Endothelial cell (in vitro differentiated cells): ENCODE measurements at places on chromosomes 12 and 14.

DNA sequence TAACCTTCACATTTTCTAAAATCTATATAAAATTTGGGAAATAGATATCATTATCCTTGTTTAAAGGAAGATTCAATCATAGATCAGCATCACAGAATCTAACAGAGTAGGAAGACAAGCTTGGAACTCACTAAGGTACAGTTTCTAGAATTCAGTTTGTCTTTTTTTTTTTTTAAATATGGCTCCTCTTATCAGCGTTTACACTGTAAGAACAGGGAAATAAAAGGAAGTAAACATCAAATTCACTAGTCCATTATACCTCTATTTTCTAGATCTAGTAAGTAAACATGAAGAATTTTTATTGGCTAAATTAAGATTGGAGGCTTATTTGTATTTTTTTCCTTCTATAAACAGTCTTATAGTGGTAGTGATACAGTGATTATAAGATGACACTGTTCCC is 144.9 kb downstream of the LRIG3 start:
- DNase-seq, result no peak

DNA sequence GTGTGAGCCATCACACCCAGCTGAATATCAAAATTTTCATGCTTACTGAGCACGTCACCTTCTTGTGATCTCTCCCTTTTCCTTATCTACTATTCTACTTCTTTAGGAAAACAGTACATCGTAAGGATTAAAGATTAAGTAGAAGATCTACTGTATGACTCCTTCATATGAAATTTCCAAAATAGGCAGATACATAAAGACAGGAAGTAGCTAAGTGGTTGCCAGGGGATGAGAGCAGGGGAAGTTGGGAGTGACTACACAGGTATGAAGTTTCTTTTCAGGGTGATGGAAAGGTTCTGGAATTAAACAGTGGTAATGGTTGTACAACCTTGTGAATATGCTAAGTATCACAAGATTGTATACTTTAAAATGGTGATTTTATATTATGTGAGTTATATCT is 36.5 kb upstream of the CERS5 start:
- DNase-seq, result no peak

DNA sequence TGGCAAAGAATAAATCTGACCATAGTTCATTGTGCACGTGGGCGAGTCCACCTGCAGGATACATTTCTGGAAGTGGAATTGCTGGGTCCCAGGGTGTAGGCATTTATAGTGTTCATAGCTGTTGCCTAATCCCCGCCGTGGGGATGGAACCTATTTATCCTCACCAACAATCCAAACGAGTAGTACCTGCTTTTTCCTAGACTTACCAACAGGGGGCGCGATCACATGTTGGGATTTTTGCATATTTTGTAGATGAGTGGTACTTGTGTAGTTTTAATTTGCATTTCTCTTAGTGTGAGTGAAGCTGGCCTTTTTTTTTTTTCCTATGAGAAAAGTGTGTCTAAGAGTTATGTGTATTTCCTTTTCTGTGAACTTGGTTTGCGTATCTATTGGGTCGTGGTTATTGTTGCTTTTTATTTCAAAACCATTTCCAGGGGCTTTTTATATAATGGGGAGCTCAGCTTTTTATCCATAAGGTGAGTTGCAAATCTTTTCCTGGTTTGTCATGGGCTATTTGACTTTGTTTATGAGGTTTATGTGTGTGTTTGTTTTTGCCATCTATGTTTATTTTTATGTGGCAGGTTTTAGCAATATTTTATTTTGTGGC is 67.2 kb downstream of the CCDC92 start:
- peak; percentile 57 for DNase-seq

GRCh38 chr14:92794547-92794941 is 439 bp downstream of the GOLGA5 start:
- DNase-seq, result peak; percentile 16

GRCh38 chr14:36408388-36408787 is 88.0 kb upstream of the MBIP start:
- DNase-seq, result no peak

DNA sequence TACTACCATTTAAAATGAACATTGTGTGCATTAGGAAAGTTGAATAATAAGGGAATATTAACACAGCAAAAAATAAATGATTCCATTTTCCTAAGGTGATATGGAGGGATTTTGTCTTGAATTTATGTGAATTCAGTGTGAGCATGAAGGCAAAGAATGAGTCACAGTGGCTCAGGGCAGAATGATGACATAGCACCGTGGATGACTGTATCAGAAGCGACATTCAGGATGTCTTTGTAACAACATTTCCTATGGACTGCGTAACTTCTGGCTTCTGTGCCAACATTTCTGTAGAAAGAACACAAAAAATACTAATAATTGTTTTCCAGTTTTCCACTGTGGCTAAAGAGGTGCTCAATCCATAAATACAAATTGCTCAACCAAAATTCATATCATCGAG is 54.6 kb downstream of the TTC8 start:
- no peak for DNase-seq

- DNase-seq, result no peak
These were observed 130.3 kb upstream of the RBM19 start for GRCh38 chr12:114096461-114096860.

- DNase-seq, result no peak
These were observed 49.9 kb downstream of the AEBP2 start for GRCh38 chr12:19489168-19489567.

- no peak for DNase-seq
These were observed 43.6 kb downstream of the SYNE3 start for GRCh38 chr14:95472819-95473251.

GRCh38 chr14:105333613-105334364 is 19.2 kb downstream of the PACS2 start:
- DNase-seq, result no peak

GRCh38 chr14:68574906-68575305 is 218.0 kb downstream of the ZFP36L1 start:
- no peak for DNase-seq

- peak; percentile 79 for DNase-seq
These were observed 519 bp downstream of the MORN3 start for GRCh38 chr12:121668750-121669520.

GRCh38 chr12:115481141-115481540 is 796.4 kb downstream of the MED13L start:
- DNase-seq, result no peak

DNA sequence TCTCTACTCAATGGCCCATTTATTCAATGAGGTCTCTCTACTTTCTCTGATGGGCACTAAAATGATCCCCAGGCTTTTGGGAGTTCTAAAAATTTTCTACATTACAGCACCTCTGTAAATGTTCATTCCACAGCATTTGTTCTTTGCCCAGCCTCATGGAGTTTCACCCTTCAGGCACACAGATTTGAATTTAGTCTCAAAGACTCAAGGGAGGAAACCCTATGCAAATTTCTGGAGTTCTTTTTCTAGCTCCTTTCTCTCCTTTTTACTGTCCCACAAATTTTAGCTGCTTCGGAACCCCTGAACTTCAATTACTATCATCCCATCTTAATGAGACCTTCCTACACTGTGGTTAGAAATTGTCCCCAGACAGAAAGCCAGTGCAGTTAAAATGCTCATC is 17.5 kb upstream of the RAB21 start:
- no peak for DNase-seq

DNA sequence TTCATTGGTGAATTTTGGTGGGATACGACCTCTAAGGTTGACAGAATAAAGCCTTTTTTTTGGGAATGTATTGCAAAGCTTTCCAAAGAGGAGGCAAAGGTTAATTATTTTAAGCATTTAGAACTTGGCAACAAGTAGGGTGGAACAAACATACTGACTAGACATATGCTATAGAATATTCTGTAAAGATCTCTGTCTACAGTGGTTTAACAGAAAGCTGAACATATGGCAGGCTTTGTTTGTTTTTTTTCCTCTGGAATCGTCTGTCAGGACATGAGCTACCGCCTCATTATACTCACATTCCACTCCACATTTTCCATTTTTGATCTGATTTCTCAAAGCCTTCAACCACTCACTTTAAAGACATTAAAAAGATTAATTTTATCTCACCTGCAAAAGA is 153.4 kb upstream of the PELI2 start:
- DNase-seq, result no peak

DNA sequence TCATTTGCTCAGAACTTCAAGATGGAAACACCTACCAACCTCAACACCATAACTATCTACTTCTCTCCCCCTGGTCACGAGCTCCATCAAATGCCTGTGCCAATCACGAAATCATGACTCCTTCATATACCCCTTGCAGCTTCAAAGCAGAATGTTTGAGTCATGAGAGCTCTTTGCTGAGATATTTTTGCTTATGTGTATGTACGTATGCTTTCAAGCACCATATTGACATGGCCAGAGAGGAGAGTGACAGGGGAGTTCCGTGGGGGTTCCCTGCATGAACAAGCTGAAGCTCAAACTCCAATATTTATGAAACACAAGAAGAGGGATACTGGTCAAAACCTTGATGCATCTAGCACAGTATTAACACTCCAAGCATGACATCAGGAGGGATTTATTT is 374.4 kb downstream of the DPF3 start:
- DNase-seq, result no peak

DNA sequence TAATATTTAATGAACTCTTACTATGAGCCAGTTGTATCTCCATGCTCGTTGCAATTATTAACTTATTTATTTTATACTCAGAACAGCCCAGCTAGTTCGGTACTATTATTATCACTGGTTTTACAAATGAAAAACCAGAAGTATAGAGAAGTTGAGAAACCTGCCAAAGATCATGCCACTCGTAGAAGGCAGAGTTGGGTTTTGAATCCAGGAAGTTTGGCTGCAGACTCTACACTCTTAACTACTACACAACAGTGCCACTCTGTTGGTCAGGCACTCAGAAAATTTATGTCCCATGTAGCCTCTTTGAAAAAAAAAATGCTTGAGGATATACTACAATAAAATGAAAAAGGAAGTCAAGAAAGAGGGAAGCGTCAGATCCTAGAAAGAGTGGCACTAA is 71.5 kb upstream of the ARID2 start:
- DNase-seq, result no peak

DNA sequence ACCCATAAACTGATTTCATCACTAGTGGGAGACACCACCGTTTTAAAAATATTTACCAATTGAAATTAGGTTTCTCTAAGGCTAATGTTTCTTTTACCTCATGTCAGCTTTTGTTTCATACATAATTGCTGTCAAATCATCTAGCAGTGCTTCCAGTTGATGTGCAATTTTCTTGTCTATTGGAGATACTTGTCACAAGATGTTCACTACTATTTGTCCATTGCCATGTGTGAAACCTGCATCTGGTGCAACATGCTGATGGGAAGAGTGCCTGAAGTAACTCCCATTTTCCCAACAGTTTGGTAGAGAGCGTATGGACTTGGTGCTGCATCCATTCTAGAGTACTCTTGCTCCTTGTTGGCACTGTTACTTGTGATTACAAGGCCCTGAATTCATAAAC is 9.7 kb downstream of the XPOT start:
- DNase-seq, result no peak

- no peak for DNase-seq
These were observed 112.5 kb downstream of the LGMN start for GRCh38 chr14:92635896-92636295.

DNA sequence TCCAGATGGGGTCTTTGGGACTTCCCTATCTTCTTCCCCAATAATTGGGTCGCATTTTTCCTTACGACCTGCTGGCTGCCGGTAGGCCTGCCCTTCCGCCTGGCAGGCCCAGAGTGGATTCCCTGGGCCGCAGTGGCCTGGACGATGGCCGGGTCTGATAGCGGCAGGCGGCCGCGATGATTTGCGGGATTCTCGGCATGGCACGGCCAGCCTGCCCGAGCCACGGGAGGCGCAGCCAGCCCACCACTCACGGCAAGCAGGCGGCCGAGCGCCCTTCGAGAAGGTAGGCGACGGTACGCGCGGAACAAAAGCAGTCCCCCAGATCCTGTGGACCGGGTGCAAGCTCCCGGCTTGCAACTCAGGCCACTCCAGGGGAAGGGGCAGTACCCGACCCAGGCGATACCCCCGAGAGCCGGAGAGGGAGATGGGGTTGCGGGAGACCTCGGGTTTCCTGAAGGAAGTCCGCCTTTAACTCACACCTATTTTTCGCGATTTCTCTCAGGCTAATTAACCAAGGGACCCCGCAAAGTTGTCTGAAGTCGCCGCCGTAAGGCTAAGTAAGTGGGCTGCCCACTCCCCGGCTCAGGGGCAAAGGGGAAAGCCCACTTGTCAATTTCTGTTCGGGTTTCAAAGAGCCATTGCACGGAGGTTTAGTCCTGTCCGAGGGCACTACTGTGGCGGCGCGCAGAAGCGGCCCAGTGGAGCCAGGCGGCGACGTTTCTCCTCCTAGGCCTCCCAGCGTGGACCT is 1.4 kb upstream of the GSC start:
- peak; percentile 38 for DNase-seq

DNA sequence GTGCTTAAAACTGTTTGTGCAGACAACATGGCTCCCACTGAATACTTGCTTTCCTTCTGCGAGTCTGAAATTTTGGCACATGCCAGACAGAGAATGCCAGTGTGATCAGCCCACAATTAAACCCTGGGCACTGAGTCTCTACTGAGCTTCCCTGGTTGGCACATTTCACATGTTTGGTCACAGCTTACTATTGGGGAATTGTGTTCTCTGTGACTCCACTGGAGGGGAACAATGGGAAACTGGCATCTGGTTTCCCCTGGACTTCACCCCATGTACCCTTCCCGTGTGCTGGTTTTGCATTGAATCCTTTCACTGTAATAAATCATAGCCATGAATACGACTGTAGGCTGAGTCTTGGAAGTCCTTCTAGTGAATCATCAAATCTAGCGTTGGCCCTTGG is 64.9 kb downstream of the EFCAB11 start:
- DNase-seq, result no peak

DNA sequence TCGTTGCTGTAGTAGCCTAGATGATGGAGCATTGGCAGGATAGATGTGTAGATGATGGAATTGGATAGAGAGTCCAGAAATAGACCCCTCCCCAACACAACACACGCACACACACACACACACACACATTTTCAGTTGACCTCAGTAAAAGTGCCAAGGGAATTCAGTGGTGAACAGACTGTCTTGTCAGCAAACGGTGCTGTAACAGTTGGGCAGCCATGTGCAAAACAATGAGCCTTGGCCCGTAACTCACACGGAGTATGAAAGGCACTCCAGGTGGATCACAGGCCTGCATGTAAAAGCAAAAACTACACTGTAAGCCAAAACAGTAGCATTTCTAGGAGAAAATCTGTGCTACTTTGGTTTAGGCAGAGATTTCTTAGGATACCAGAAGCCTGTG is 87.8 kb downstream of the DDX51 start:
- no peak for DNase-seq
